NCI-H1436 (cell line): ENCODE measurements at places on chromosomes 3 and 15.

- no peak for DNase-seq
Observed at GRCh38 chr3:124256156-124256555, 264.2 kb upstream of the ROPN1 start.

DNA sequence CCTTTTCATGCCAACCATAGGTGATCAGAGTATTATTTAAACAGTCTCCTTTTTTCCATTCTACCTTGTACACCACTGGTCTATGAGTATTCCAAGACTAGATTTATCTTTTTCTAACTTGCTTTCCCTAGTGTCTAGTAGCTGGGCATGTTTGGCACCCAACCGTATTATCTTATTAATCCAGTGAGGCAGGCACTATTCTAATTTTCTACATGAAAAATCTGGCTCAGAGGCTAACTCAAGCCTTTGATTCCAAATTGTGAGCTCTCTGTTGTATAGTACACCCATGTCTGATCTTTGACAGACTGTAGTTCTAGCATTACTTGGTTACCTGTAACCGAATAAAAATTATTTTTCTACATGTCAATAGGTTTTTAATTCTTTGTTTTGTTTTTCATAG, 76.7 kb upstream of the PLXND1 start:
- DNase-seq = no peak

GRCh38 chr3:78818161-78818985, 949.4 kb downstream of the ROBO1 start:
- DNase-seq = no peak

DNA sequence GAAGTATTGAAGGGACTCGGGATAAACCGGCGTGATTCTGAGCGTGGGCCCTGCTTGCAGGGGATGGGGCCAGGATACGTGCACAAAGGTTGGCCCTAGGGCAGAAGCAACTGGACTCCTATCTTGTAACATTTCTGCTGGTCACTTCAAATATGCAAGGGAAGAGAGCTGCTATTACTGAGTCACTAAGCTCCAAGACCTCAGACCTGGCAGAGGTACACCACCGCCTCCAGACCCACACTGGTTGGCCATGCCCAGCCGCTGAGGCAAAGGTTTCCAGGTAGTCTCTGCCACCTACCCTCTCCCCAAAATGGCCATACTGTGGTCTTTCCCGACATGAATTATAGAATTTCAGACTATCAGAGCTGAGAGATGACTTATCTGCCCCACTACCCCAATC, 13.4 kb upstream of the STRA6 start:
- no peak for DNase-seq

DNA sequence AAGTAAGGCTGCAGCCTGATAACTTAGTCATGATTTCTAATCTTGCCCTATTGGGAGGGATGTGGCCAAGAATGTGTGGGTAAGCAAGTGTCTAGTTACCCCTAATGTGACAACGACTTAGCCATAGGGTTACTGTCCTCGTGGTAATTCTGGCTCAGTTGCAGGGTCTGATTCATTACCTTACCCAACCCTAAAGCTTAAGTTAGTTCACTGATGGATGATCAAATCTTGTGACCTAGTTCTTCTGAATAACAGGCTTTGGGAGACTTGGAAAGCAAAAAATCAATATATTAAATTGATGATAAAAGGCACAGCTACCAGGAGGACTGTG, 1.6 kb upstream of the INTS14 start:
- DNase-seq = no peak

DNA sequence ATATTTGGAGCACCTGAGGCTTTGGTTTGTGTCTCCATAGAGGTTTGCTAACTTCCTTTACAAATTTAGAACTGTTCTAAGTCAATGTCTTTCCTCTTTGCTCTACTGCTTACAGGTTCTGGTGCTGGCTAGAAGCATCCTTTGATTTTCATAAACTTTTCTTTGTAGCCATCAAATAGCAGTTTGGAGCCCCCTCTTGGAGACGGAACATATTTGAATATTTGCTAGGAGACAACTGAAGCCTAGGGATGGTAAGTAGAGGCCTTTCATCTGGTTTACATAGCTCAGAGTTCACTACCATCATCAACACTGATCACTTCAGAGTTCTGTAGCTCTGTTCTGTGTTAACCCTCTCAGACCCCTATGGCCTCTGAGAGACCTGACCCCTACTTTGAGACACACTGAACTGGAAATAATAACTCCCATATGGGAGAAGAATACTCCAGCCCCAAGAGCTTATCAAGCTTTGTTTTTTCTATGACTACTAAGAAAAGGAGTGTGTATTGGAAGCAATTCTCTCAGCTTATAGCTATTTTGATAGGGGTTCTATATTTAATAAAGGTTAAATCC, 420.4 kb downstream of the EPHA3 start:
- no peak for DNase-seq

- DNase-seq = no peak
Observed at GRCh38 chr3:63442918-63443317, 164.8 kb downstream of the SYNPR start.

- DNase-seq = no peak
Observed at GRCh38 chr3:162534431-162534830, 1037.8 kb downstream of the OTOL1 start.

GRCh38 chr15:95988574-95988887, 342.0 kb upstream of the NR2F2 start:
- no peak for DNase-seq

DNA sequence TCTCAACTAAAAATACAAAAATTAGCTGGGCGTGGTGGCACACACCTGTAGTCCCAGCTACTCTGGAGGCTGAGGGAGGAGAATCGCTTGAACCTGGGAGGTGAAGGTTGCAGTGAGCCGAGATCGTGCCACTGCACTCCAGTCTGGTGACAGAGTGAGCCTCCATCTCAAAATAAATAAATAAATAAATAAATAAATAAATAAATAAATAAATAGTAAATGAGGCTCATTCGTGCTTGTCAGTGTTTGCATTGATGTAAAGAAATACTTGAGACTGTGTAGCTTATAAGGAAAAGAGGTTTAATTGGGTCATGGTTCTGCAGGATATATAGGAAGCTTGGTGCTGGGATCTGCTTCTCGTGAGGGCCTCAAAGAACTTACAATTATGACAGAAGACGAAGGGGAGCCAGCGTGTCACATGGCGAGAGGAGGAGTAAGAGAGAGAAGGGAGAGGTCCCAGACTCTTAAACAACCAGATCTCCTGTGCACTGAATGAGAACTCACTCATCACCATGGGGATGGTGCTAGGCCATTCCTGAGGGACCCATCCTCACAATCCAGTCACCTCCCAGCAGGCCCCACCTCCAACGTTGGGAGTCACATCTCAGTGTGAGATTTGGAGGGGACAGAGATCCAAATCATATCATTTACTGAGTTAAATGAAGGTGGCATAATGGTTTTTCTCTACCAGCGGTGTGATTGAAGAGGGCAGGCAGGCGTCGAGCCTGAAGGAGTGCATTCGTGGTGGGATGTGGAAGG, 104.5 kb downstream of the FNDC3B start:
- no peak for DNase-seq

GRCh38 chr3:120440001-120440703, 10.6 kb downstream of the FSTL1 start:
- DNase-seq = no peak
